ENCODE measurements at places on chromosomes 11 and 22.

GRCh38 chr22:45680932-45681700 is 9.5 kb downstream of the ATXN10 start:
- peak; percentile 79 for DNase-seq

DNA sequence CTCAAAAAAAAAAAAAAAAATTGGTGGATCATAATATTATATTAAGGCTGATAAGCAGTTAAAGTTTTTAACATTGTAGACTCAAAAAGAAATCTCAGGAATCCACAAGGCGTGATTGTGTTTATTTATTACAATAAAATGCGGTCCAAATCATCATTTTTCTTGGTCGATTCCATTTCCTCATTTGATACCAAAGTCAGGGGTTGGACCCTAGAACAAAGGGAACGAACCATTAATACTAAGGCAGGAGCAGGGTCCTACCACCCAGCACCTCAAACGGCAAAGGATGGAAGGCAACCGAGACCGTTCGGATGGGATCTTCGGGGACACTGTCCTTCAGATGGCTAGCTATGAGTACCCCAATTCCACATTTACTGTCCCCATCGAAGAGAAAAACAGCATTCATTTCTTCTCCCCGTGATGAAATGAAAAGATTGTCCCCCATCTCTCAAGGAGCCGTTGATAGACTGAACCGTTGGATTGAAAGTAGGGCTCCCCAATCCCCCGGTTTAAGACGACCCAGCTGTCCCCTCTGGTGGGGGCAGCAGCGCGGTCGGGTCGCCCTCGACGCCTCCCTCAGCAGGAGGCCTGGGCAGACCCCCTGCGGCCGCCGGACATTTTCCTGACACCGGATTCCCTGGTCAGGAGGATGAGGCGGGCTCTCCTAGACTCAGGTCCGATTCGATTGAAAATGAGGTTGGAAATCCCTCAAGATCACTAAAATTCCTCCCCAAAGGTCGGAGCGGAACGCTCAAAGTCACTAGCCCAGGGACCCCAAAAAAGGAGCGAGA is 607 bp downstream of the DMC1 start:
- DNase-seq = no peak

DNA sequence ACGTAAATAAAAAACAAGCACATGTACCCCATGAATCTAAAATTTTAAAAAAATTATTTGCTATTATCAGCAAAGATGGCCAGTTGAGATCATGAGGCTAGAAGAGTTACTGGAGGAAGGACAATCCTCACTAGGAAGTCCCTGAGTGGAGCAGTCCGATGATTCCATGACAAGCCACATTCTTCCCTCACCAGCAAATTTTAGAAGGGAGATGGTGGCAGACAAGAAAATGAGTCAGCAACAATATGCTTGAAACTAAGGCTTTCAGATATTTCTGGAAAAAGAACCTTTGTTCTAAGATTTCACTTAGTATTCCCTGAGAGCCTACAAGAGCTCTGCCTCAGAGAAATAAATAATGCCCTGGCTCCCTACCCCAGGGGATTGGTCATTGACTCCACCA is 34.9 kb downstream of the P4HA3 start:
- DNase-seq = peak; percentile 53

GRCh38 chr11:19762266-19762665 is 49.6 kb downstream of the NAV2 start:
- DNase-seq = no peak

- peak; percentile 42 for DNase-seq
Measured at GRCh38 chr22:27752771-27753170, 48.8 kb downstream of the MN1 start.

DNA sequence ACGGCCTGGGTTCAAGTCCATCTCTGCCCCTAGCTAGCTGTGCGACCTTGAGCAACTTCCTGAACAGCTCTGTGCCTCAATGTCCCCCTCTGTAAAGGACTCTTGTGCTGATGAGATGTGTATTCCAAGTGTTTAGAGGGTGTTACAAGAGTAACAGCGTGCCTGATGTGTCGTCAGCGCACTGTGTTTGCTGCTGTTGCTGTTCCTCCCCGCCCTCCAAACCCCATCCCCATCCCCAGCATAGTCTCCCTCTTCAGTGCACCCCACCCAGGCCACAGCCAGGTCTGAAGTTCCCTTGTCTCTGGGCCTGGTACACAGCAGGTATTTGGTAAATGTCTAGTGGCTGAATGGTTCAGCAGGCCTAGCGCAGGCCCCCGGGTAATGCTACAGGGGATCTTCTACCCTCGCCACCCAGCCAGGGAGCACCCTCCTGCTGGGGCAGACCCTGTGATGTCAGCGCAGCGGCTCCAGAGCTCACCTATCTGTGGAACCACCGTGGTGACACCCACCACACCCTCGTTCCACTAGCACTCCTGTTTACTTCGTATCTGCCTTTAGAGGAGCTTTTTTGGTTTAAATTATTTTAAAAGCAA is 10.3 kb downstream of the CBX7 start:
- DNase-seq = no peak

GRCh38 chr22:42893371-42894150 is 36.5 kb upstream of the ARFGAP3 start:
- no peak for DNase-seq

GRCh38 chr11:69559181-69559580 is 77.7 kb downstream of the LINC01488 start:
- DNase-seq = no peak

DNA sequence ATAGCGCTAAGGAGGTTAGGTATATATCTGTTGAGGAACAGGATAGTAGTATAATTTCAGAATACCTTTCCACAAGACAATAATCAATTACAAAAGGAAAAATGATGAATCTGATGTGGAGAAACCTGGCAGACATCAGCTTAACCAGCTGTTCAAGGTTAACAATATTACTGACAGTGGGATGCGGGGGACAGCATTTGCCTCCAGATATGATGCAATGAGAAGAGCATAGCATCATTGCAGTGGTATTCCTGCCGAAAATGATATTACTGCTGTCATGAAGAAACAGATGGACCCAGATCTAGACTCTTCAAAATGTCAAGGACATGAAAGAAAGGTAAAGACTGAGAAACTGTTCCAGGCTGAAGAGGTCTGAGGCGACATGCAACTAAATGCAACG is 49.7 kb downstream of the RBFOX2 start:
- DNase-seq = peak; percentile 42

DNA sequence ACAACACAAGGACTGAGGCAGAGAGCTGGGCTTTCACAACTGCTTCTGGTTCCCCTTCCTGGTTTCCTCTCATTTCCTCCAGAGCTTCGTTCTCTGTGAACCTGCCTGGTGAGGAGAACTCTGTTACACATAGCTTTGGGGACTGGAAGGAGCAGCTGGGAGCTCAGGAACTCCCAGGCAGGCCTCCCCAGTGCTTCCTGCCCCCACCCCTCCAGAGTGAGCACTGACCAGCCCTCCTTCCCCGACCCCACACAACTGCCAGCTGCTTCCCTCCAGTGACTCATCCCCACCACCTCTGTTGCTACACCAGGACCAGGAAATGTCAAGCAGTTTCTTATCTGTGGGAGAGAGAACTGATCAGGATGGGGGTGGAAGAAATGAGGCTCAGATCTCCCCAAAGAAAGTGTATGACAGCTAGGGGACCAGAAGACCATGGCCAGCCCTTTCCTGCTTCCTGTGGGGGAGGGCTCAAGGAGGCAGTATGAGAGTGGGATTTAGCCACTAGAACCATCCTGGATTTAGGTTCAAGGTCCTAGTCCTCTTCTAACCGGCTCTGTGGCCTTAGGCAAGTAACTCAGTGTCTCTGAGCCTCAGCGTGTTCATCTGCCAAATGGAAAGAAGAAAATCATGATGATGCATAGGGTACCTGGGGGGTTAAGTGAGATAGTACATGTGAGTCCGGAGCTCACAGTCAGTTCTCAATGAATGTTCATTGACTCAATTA is 4.5 kb upstream of the TP53I11 start:
- DNase-seq = peak; percentile 85

- DNase-seq = no peak
Measured at GRCh38 chr22:24265734-24266133, 4.9 kb upstream of the SPECC1L start.

- DNase-seq = no peak
Measured at GRCh38 chr22:20060700-20061480, 19.2 kb upstream of the DGCR8 start.

Data from fibroblast of mammary gland (primary cell).